GM23248 (cell line): ENCODE measurements at places on chromosomes 7 and 10. TPM values are rescaled to one million over a fixed set of nuclear protein-coding genes. Genes with fewer than 3 reads are reported as not detected.

- no peaks in the 10 kb centered on the region for H3K27me3 ChIP-seq
- H3K4me1 ChIP-seq: no peaks in the 10 kb centered on the region
- no peaks in the 10 kb centered on the region for H3K36me3 ChIP-seq
Observed at GRCh38 chr10:96500519-96500918, 13.2 kb downstream of the TLL2 start.

DNA sequence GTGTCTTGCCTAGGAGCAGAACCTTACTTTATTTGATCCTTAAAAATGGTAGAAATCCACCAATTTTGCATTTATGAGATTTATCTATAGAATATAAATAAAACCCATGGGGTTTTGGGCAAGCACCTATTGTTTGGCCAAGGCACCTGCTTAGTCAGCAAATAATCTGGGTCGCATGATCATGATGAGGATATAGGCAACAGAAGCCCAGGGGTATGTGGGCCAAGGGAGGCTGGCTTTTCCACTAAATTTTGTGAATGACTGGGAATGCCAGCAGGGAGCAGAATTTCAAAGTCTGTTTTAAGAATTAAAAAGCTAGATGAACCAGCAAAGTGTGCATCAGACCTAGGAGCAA lies 17.3 kb downstream of the SCRN1 start:
- no peak for DNase-seq
- no peak overlapping the region for H3K27ac ChIP-seq
- peaks cover 6% of the 10 kb centered on the region; the same call in 1 of the 2 replicates for H3K4me1 ChIP-seq
- H3K4me3 ChIP-seq: no peak overlapping the region
- no peaks in the 10 kb centered on the region for H3K36me3 ChIP-seq

The SLC13A4 gene
- 0.11 TPM in 1 of 2 replicates, not detected in the other for total RNA-seq

The ATOH7 gene
- not detected in 2 replicates for total RNA-seq

DNA sequence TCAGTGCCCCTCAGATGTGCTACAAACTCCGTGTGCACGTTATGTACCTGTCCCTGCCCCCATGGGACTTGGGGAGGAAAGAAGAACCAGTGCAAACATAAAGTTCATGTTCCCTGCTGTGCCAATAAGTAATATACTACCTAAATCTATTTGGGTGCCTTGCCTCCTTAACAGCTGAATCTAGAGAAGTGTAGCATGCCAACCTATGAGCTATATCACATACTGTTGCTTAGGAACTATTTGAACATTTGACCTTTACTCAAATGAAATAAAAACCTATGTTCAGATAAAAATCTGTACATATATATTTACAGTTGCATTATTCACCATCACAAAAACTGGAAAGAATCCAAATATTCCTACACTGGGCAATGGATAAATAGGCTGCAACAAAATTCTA lies 9.8 kb downstream of the POT1 start:
- no peak overlapping the region for H3K4me3 ChIP-seq
- H3K36me3 ChIP-seq: no peaks in the 10 kb centered on the region
- H3K27ac ChIP-seq: no peak overlapping the region
- no peak for DNase-seq
- H3K4me1 ChIP-seq: no peaks in the 10 kb centered on the region

DNA sequence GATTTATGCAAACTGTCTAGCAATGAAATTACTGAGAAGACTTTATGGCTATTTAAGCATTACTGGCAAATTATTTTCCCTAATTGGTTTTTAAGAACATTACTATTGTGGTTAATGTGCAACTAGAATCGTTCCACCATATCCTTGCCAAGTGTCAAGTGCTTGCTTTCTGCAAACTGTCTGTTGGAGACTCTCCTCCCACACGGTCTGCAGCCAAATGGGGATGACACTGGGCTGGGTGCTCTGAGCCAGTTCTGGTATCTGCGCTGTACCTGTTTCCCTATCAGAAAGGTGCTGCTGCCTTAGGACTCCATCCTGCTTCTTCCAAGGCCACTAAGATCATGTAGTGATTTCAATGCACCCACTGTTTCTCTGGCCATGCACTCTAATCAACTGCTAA lies 110.4 kb downstream of the RAMP3 start:
- H3K36me3 ChIP-seq: no peaks in the 10 kb centered on the region
- no peak overlapping the region for H3K4me3 ChIP-seq
- no peaks in the 10 kb centered on the region for H3K4me1 ChIP-seq
- no peak for DNase-seq
- H3K27me3 ChIP-seq: peaks cover 15% of the 10 kb centered on the region

DNA sequence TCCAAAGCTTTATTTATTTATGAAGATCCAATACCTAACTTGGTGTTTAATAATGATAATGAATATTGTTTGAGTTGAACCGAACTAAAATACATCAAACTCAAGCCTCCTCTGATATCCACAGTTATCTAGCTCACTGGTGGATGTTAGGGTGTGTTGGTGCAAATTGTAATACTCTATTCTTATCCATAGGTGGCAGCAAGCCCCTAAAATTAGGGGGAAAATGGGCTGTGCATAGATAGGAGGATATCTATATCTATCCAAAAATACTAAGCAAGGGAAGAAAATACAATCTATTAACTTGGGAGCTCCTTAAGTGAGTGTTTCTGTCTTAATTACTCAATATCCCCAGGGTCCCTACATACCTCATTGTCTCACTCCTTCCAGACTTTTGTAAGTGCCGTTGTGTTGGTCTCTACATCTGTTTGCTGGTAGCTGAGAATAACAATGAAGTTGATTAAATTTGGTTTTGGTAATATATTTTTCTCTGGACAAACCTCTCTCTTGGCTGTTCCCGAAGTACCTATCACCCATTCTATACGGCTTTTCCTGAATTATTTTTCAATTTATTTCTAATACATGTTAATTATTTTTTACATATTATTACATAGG lies 55.0 kb upstream of the VWDE start:
- peak; percentile 66 for DNase-seq
- no peaks in the 10 kb centered on the region; the same call in 1 of the 2 replicates for H3K27me3 ChIP-seq
- H3K4me1 ChIP-seq: no peaks in the 10 kb centered on the region
- H3K27ac ChIP-seq: no peak overlapping the region
- H3K4me3 ChIP-seq: no peak overlapping the region
- H3K36me3 ChIP-seq: no peaks in the 10 kb centered on the region

The CYP3A7 gene
- not detected in 2 replicates for total RNA-seq

DNA sequence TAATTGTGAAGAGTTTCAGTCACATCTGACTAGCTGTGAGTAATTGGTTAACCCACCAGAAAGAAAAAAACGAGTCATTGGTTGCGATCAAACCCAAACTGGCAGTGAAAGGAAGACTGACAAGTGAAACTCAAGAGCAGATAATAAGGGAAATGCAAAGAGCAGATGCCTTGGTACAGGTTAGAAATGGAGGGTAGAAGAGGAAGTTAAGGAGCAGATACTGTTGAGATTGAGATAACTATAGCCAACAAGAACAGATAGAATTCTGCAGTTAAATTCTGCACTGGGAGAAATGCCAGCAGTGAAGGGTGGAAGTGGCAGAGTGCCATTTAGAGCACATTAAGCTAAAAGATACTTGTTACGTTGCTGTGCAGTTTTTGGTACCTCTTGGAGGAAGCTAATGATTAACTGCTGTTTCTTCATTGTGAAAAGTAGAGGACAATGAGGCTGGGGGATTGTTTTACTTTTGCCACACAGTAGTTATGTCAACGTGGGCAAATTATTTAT lies 65.8 kb downstream of the CDK13 start:
- no peak overlapping the region for H3K27ac ChIP-seq
- peak; percentile 48 for DNase-seq
- no peaks in the 10 kb centered on the region for H3K4me1 ChIP-seq
- no peak overlapping the region for H3K4me3 ChIP-seq

DNA sequence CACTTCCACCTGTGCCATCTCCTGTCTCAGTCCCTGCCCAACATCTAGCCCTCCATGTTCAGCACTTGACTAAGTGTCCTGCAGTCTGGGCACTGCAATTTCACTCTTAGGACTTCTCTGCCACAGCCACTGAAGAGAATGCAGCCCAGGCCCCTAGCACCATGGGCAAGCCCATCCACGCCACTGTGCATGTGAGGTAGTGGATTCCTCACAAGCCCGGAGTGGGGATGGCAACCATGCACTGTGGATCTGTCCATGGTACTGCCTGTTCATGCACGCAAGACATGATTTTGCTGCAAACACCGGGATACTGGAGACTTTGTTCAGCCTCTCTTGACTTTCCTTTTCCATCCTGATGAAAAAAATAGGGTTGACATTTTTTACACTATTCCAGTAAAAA lies 12.3 kb downstream of the DDC start:
- H3K27ac ChIP-seq: no peak overlapping the region
- H3K27me3 ChIP-seq: peaks cover 12% of the 10 kb centered on the region; the same call in 1 of the 2 replicates
- peak; percentile 66 for DNase-seq
- H3K4me3 ChIP-seq: no peak overlapping the region

The GLI3 gene
- 2.0 and 4.0 TPM in 2 replicates for total RNA-seq

DNA sequence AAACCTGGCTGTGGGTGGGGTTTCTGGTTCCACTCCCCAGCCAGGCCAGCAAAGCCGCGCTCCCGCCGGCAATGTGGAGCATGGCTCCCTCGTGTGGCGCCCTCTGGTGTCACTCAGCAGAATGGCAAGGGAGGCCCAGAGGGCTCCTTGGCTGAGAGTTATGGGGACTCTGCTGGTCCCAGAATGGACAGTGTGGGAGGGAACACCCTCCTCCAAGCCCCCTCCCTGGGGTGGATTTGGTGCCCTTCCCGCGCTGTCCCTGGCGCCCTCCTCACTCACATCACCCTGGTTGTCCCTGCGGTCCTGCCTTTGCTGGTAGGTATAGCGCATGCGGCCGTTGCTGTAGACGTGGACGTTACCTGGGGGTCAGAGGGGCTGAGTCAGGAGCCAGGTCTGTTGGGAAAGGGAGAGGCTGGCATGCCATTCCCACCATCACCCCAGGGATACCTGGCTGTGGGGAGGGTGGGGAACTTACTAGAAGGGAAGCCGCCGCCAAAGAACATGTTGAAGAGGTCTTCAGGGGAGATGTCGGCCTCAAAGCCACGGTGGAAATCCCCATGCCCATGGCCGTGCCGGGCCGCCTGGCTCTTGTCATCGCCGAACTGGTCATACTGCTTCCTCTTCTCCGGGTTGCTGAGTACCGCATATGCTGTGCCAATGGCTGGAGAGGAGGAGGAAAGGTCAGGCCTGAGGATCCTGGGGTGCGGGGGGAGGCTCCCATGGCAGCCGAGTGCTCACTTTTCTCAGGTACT lies 14.0 kb downstream of the DNAJB12 start:
- H3K4me3 ChIP-seq: no peak overlapping the region
- DNase-seq: peak; percentile 75
- no peak overlapping the region for H3K27ac ChIP-seq
- H3K36me3 ChIP-seq: peaks cover 24% of the 10 kb centered on the region
- H3K27me3 ChIP-seq: no peaks in the 10 kb centered on the region

The C10orf105 gene
- not detected in 2 replicates for total RNA-seq

The RBM20 gene
- 0.13 TPM in 1 of 2 replicates, not detected in the other for total RNA-seq

The NME8 gene
- not detected in 2 replicates for total RNA-seq

The CXCL12 gene
- 341 and 364 TPM in 2 replicates for total RNA-seq

DNA sequence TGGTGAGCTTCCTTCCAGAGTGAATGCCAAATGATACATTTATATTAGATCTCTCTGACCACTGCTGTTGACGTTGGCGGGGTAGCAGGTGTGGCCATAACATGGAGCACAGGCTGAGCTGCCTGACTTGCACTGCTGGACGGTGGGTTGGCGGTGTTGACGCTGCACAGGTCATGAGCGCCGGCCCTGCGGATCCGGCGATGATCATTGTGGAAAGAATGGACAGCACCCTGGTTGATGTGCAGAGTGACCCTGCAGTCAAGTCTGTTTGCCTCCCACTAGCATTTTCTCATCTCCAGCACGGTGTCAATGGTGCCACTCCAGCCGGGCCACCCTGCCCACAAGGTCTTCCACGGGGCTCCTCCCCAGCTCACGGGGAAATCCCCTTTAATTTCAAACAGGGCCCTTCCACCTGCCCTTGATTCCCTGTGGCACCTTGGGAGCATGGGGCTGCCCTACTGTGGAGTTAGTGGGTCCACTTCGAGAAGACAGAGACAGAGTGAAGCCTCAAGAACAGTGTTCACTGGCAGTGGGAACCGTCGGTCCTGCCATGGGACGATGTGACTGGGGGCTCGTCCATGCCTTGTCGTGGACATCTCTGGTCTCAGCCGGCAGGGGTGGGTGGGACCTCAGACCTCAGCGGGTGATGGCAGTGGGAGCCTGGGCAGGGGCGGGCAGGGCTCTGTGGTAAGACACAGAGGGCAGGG lies 613.5 kb downstream of the PTPRN2 start:
- no peaks in the 10 kb centered on the region for H3K36me3 ChIP-seq
- no peaks in the 10 kb centered on the region for H3K27me3 ChIP-seq
- no peaks in the 10 kb centered on the region for H3K4me1 ChIP-seq
- no peak overlapping the region for H3K4me3 ChIP-seq
- no peak overlapping the region for H3K27ac ChIP-seq

GRCh38 chr7:100686201-100686821 lies 7.7 kb downstream of the GIGYF1 start:
- H3K36me3 ChIP-seq: no peaks in the 10 kb centered on the region; the same call in 1 of the 2 replicates
- no peaks in the 10 kb centered on the region for H3K27me3 ChIP-seq
- H3K4me3 ChIP-seq: no peak overlapping the region
- H3K27ac ChIP-seq: no peak overlapping the region

- no peaks in the 10 kb centered on the region for H3K27me3 ChIP-seq
- no peaks in the 10 kb centered on the region for H3K36me3 ChIP-seq
- no peak overlapping the region for H3K27ac ChIP-seq
- DNase-seq: no peak
- peaks cover 9% of the 10 kb centered on the region for H3K4me1 ChIP-seq
Observed at GRCh38 chr10:30503700-30504266, 69.8 kb downstream of the MAP3K8 start.

GRCh38 chr10:129949891-129950291 lies 14.2 kb downstream of the EBF3 start:
- H3K4me3 ChIP-seq: no peak overlapping the region
- H3K36me3 ChIP-seq: no peaks in the 10 kb centered on the region
- H3K4me1 ChIP-seq: no peaks in the 10 kb centered on the region

- no peak for DNase-seq
- H3K4me1 ChIP-seq: peaks cover 38% of the 10 kb centered on the region
- H3K27me3 ChIP-seq: no peaks in the 10 kb centered on the region
- no peak overlapping the region for H3K4me3 ChIP-seq
- no peak overlapping the region for H3K27ac ChIP-seq
- H3K36me3 ChIP-seq: no peaks in the 10 kb centered on the region
Observed at GRCh38 chr10:72316748-72317435, 37.8 kb downstream of the DNAJB12 start.

The GIMAP7 gene
- total RNA-seq: not detected in 2 replicates

DNA sequence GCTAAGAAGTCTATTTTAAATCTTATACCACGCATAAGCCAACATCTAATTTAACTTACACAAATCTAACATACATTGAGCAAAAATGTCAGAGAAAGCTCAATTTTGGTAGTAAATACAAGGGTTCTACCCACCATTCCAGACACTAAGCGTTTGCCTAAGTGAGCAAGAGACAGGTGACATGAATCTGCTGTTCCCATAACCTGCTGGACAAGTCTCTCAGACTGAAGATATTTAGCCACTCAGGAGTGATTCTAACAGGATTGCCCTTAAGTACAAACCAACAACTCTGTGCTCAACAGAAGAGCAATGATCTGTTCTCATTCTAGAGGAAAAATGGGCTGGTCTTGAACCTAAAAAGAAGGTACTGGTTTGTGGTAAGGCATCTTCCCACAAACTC lies 18.8 kb downstream of the EZH2 start:
- H3K4me1 ChIP-seq: peaks cover 7% of the 10 kb centered on the region; the same call in 1 of the 2 replicates
- no peak overlapping the region for H3K27ac ChIP-seq
- no peaks in the 10 kb centered on the region for H3K36me3 ChIP-seq
- DNase-seq: no peak
